Bone marrow (tissue), 2 donors: ENCODE measurements at places on chromosomes 4 and X.

DNA sequence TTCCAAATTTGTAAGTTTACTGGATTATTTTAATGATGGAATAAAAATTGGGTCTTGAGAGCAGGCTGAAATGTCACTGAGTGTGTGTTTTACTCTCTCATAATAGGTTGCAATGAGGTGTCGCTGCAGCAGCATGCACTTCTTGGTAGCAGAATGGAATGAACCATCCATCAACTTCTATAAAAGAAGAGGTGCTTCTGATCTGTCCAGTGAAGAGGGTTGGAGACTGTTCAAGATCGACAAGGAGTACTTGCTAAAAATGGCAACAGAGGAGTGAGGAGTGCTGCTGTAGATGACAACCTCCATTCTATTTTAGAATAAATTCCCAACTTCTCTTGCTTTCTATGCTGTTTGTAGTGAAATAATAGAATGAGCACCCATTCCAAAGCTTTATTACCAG, 2.6 kb downstream of the SAT1 start:
- no peak for DNase-seq

DNA sequence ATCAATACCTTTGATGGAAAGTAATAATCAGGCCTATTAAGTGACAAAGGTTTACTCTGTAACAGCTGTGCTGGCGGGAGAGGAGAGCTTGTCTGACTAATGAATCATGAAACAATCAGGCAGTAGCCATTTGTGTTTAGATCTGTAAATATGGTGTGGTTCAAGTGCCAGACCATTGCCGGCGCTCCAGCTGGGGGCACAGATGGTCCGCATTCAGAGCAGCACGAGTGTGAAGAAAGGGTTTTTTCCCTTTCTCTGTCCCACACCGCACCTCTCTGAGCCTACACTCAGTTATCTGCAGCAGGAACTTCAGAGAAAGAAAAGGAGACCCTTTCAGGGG, 111.3 kb upstream of the PAQR3 start:
- DNase-seq = no peak

DNA sequence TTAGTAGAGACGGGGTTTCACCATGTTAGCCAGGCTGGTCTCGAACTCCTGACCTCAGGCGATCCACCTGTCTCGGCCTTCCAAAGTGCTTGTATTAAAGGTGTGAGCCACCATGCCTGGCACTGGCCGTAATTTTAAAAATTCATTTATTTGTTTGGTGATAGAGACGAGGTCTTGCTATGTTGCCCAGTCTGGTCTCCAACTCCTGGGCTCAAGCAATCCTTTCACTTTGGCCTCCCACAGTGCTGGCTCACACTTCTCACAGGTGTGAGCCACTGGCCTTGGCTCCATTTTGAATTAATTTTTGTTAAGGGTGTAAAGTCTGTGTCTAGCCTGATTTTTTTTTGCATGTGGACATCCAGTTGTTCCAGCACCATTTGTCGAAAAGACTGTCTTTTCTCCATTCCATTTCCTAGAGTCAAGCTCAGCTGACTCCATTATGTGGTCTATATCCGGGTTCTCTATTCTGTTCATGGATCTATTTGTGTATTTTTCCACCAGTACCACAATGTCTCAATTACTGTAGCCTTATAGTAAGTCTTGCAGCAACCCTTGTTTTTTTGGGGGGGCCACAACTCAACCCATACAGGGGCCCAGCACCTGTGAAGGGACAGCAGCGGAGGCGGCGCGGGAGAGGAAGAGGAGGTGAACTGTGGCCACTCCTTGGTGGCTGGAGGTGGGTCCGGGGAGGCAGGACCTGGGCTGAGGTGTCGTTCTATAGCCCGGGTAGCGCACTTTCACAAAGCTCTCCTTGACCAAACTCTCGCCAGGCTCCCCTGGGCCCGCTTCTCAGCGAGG, 1.5 kb upstream of the NSD2 start:
- DNase-seq = no peak

DNA sequence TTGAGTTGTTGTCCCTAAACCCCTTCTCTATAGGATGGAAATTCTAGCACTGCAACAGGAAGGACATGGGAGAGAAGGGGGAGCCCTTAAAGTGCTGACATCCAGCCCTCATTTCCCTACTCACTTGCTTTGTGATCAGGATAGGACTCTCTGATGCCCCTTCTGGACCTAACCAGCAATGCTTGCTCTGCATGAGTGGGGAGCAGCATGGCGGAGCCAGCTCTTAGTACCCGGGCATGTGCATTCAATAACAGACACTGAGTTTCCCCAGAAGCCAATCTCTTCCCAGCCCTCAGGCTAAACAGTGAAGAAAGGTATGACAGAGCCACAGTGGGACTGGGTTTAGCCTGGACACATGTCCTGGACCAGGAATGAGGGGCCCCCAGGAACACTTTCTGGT, 14.0 kb downstream of the SOD3 start:
- no peak for DNase-seq

DNA sequence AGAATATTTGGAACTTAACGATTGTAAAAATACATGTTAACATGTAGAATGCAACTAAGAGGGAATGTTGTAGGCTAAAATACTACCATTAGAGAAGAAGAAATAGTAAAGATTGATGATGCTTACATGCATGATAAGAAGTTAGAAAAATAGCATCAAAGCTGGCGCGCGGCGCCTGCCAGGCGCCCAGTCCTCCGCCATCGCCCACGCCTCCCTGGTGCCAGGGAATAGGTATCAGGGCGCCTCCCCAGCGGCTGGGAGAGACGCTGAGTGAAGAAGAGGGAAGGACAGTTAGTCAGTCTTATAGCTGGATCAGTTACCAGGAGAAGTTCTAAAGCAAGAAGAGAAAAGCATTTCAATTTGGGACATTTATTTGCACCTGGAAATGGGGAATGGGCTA, 36.0 kb downstream of the NSUN7 start:
- no peak for DNase-seq

DNA sequence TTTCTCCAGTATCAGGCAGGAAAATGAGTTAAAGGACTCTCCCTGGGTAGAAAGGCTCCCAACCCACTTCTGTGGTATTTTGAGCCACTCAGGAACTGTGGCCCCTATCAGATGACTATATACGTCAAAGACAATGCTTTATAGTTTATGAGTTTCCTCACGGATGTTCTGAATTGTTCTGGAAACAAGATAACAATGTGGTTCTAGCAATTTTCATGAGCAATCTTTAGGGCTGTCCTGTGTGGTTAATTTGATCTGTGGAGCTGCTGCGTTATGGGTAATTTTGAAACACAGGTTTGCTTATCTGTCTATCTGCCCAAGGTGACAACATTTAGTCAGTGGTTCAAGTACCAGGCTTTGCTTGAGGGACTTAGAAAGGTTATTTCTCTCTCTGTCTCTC, 46.7 kb upstream of the IL2 start:
- DNase-seq = no peak

GRCh38 chr4:127959794-127960193, 5.2 kb downstream of the MFSD8 start:
- DNase-seq = no peak
